SK-N-SH treated with all-trans-retinoic acid at 6 μM for 48 hours (cell line): ENCODE measurements at places on chromosomes 5 and 9.
A peak's percentile ranks its signal among the peaks of the same experiment; 100 is the strongest.

GRCh38 chr5:132083071-132083678 is 9.6 kb downstream of the CSF2 start:
- no peak for ATAC-seq

DNA sequence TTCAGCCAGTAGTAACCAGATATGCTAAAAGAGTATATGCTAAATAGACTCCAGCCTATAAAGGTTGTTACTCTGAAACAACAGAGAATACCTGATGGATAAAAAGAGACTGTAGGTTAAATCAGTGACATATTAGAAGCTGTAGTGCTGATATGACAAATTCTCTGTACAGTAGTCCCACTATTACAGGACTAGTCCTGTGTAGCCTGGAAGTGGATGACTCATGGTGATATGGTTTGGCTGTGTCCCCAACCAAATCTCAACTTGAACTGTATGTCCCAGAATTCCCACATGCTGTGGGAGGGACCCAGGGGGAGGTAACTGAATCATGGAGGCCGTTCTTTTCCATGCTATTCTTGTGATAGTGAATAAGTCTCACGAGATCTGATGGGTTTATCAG is 276.2 kb upstream of the POU5F2 start:
- no peak for ATAC-seq

DNA sequence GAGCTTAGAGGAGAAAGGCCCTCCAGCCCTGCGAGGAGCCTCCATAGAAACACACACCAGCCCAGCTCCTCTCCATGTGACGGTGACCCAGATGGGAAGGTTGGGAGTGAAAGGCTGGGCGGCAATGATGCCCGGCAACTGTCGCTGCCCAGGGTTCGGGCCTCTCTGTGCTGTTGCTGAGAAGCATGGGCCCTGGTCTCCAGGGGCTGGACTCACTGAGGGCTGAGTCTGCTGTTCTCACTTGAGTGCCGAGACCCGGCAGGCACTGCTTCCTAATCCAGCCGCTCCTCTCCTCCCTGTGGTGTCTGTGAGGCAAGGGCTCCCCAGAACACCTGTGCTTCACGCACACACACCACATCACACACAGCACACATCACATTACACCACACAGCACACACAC is 493.6 kb downstream of the GADD45G start:
- ATAC-seq = no peak

DNA sequence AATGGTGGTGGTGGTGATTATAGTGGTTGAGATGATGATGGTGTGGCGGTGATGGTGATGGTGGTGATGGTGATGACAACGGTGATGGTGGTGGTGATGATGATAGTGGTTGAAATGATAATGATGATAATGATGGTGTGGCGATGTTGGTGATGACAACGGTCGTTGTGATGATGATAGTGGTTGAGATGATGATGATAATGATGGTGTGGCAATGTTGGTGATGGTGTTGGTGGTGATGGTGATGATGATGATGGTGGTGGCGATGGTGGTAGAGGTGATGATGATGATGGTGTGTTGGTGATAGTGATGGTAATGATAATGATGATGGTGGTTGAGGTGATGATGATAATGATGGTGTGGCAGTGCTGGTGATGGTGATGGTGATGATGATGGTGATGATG is 48.0 kb downstream of the PHF2 start:
- no peak for ATAC-seq

- ATAC-seq = no peak
These were observed 154.9 kb upstream of the VLDLR start for GRCh38 chr9:2466703-2467102.

GRCh38 chr9:87269296-87270176 is 228.1 kb upstream of the DAPK1 start:
- peak; percentile 24 for ATAC-seq

DNA sequence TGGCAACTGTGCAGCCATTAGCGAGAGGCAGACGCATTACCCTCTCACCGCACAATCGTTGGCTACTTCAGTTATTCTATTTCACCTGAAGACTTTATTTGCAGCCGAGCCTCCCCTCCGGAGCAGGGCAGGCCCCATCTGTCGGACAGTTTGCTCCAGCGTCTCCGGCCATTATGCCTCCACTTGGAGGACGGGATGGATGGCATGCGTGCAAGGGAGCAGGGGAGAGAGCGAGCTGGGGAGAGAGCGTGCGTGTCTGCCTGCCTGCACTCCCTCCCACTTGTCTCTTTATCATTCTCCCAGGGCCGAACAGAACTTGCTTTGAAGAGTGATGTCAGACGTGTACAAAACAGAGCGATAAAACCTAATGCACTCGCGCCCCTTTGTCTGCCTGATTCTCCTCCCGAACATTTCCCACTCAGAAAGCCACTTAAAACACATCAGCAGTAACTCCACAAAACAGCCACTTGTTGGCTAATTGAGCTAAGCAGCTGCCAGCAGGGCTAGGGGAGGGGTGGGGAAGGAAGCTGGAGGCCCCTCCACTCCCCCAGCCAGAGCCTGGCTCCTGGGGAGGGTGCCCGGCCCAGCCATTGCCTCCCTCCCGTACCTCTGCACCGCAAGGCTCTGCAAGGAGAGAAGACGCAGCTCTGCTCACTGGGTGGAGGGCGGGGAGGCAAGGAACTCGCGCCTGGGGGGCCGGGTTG is 43.4 kb upstream of the FUBP3 start:
- no peak for ATAC-seq

DNA sequence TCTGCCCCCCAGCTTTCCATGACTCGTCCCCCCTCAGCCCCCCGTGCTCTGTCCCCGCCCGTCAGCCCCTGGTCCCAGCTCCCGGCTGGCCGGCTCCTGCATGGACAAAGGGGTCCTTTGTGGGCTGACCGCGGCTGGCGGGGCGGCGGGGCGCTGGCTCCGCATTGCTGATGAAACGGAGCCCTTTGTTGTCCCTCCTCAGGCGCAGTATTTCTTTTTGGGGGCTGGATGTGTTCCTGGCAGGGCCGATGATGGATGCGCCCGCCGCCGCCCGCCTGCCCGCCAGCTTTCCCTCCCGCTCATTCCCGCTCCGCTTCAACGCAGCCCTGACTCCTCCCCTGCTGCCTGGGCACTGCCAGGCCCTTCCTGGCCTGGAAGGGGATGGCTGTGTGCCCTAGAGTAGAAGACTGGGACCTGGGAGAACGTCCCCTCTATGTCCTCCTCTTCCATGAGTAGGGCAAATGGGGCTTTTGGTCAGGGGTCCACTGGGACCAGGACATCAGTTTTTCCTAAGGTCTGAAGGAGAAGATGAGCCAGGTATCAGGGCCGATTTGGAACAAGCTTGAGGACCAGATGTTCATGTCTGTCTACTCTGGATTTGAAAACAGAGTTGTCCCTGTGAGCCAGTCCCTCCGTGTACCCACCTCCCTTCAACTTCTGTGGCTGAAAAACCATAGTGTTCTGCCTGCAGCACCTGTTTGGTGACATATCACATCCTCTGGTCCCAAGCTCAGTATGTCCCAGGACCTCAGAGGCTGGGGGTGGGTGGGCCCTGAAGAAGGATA is 29.0 kb downstream of the CXXC5 start:
- ATAC-seq = peak; percentile 15; the same call in 1 of the 3 replicates

- no peak for ATAC-seq
These were observed 7.7 kb downstream of the NR3C1 start for GRCh38 chr5:143395638-143396352.
